Fibroblast of skin of scalp (primary cell): ENCODE measurements at places on chromosomes 3 and 15.

- no peak for DNase-seq
These were observed 74.4 kb downstream of the CD200 start for GRCh38 chr3:112407214-112407887.

DNA sequence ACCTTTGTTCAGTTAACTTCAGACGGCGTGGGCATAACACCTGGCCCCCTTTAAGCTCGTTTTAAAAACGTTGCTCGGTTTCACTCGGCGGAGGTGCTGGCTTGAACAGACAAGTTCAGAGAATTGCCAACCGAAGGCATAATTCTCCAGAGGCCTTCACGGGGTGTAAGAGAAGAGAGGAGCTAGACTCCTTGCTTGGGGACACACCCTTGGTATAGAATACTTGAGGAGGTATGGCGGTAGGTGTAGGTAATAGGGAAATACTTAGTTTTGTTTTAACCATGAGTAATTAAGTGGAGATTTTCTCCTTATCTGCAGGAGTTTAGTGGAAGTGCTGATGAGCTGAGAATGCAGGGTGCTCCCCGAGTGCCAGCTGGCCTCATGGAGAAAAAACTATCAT, 921 bp downstream of the FBXL2 start:
- no peak for DNase-seq

GRCh38 chr3:96813820-96814650, at the start of gene EPHA6:
Gene EPHA6 (plus strand): TSS chr3:96814594.
- DNase-seq: peak; percentile 54

DNA sequence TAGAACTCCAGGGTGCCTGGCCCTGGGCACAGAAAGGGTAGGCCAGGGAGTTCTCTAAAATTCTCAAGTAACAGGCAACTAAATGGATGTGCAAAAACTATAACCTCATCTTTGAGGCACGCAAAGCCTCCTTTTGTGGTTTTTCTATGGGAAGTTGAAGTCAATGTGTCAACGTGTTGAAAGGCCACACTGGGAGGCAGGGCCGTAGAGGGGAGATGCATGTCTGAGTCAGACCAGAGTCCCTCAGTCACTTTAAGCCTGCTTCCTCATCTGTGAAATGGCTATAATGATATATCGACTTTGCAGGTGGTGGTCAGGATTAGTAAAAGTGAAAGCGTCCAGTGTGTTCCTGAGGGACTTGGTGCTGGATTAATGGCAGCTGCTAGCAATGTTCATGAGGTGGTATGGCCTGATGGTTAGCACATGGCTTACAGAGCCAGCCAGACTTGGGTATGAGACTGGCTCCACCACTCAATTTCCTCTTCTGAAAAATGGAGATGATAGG, 17.0 kb downstream of the TGM5 start:
- peak; percentile 97 for DNase-seq

DNA sequence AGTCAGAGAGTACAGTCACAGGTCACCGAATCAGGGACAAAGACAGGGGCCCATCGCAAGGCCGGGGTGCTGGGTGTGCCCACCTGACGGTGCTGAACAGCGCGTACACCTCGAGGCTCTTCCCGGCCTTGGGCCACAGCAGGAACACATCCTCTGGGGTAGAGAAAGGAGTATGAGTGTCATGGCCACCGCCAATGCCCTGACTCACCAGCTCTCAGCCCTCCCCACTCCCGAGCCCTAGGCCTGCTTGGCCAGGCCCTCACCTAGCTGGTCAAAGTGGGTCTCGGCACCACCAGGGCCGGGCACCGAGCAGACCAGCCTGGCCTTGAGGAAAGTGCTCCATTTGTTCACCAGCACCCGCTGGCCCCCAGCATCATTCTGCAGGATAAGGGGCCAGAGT, 4.2 kb downstream of the SEMA3G start:
- no peak for DNase-seq

DNA sequence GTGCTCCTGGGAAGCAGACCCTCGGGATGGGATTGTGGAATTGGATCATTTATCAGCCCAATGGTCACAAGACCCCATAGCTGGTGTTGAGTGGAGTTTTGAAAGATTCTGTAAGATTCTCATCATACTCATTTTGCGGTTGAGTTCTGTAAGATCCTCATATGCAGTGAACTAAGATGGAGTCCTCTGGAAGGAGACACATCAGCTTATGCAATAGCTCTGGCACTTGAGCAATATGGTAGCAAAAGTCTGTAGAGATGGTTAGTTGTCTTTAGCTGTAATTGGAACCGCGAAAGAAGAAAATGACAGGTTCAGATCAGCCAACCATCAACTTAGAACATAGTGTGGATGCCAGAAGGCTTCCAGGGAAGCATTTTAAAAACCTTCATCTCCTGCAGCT, 184.5 kb upstream of the TSC22D2 start:
- no peak for DNase-seq

DNA sequence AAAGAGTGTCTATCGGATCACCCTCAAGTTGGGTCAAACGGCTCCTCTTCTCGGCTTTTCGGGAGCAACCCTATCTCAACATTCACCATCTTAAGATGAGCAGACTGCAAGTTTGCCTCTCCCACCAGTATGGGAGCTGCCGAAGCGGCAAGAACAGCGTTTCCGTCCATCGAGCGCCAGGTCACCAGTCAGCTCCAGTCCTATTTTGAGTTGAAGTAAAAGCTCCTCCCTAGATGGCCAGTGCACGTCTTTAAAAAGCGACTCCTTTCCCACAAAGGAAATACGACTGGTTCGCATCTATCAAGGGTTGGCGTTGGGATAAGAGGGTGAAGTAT, 369 bp upstream of the U2SURP start:
- DNase-seq: no peak

GRCh38 chr15:70880781-70881180, 11.5 kb downstream of the THAP10 start:
- no peak for DNase-seq

- no peak for DNase-seq
These were observed 1434.1 kb downstream of the SI start for GRCh38 chr3:163644172-163644571.
